Gastroesophageal sphincter (tissue), 4 donors: ENCODE measurements at places on chromosomes 11 and 22. TPM values are rescaled to one million over a fixed set of nuclear protein-coding genes. Genes with fewer than 3 reads are reported as not detected.

- no peak for ATAC-seq
Observed at GRCh38 chr11:33530815-33531214, 169.8 kb downstream of the C11orf91 start.

- ATAC-seq, result no peak
Observed at GRCh38 chr11:130215531-130216220, 56.1 kb downstream of the ST14 start.

GRCh38 chr22:40156001-40156516 is 21.7 kb upstream of the TNRC6B start:
- no peak for ATAC-seq

DNA sequence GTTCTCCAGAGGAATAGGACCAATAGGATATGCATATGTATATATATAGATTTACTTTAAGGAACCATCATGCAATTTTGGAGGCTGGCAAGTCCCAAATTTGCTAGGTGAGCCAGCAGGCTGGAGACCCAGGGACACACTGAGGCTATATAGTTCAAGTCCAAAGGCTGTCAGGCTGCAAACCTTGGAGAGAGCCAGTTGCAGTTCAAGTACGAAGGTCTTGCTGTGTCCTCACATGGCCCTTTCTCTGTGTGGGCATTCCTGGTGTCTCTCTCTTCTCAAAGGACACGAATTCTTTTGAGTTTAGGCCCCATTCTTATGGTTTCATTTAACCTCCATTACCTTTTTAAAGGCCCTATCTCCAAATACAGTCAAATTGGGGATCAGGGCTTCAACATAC is 134.4 kb upstream of the SORL1-AS1 start:
- no peak for ATAC-seq

GRCh38 chr11:69825037-69825834 is 6.0 kb upstream of the FGF3 start:
- no peak for ATAC-seq

GRCh38 chr11:127618721-127619120 is 618.2 kb upstream of the KIRREL3 start:
- no peak for ATAC-seq

GRCh38 chr11:35234460-35235156 is 95.6 kb downstream of the CD44 start:
- no peak for ATAC-seq

- no peak for ATAC-seq
Observed at GRCh38 chr22:27820896-27821866, 19.6 kb upstream of the MN1 start.

- ATAC-seq, result peak; percentile 22
Observed at GRCh38 chr11:76824980-76825725, 35.6 kb upstream of the ACER3 start.

DNA sequence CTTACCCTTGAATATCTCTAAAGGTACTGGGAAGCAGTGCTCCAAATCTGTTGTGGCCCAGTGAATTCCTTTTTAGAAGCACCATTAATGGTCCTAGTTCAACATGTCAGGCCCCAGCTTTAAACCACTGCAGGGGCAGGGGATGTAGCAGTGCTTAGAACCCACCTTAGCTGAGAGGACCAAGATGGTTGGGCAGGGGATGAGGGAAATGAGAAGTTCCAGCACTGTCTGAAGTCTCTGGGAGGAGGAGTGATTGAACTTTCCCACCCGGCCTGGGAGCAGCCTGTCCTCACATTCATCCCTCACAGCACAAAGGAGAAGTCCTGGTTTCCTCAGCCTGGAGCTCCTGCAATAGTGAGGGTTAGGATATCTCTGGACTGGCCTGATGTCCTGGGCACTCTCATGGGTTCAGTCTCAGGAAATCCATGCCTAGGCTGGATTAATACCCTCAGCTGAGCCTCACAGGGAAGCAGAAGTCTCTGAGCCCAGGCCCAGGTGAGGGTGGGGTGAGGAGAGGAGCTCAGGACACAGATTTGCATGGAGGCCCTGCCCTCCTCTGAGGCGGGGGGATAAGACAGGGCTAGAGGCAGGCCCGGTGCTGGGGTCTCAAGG is 28.6 kb upstream of the PRAME start:
- ATAC-seq, result no peak

DNA sequence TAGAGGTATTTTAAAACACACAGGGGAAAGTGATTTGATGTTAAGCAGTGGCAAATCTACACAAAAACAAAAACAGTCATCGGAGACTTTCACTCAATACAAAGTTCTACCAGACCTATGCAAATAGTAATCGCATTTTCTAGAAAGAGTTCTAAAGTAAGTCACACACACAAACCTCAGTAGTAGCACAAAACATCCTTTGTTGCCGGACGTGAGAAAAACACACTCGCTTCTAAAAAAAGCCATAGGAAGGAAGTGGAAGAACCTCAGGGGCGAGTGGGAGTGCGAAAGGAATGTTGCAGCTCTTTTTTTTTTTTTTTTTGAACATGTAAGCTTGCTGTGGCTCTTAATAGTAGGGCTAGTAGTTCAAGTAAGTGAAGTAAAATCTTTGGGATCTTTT is 88.9 kb downstream of the MAML2 start:
- ATAC-seq, result no peak

GRCh38 chr11:60765355-60765754 is 8.7 kb downstream of the MS4A15 start:
- ATAC-seq, result no peak

GRCh38 chr11:62451241-62451621 is 32.4 kb downstream of the SCGB1A1 start:
- no peak for ATAC-seq

DNA sequence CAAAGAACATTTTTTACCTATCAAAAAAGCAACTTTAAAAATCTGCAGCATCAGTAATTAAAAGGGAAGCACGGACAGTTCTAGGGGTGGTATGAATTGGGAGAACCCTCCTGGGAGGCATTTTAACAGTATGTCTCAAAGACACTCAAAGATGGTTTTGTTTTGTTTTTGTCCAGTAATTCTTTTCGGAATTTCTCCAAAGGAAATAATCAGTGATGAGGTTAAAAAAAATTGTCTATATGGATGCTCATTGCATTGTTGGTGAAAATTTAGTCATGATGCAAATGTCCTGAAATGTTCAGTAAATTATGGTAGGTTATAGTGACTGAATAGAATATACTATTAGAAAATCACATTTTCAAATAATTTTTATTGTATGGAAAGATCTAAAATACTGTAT is 115.1 kb downstream of the ATXN10 start:
- ATAC-seq, result no peak

GRCh38 chr11:120209746-120210625 is 846 bp upstream of the OAF start:
- ATAC-seq, result no peak

GRCh38 chr11:41400819-41401382 is 58.6 kb downstream of the LRRC4C start:
- ATAC-seq, result no peak

GRCh38 chr11:15940462-15941205 is 415.7 kb downstream of the SOX6 start:
- ATAC-seq, result no peak

DNA sequence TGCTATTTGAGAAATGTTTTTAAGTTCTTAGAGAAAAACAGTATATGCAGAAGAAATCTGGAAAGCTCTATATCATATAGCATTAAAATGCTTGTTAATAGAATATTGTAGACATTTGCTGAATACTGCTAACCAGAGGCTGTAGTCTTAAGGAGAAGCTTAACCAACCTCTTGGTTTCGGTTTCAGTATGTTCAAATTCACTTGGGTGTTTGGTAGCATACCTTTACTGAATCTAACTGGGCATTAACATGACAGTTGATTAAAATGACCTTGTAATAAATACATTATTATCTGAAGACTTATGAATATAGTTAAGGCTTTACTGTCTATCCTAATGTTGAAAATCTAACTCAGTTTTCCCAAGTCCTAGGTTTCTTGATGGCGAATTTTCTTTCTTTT is 5.4 kb downstream of the PCF11 start:
- no peak for ATAC-seq

GRCh38 chr11:110985547-110985946 is 260.0 kb upstream of the POU2AF2 start:
- ATAC-seq, result no peak

DNA sequence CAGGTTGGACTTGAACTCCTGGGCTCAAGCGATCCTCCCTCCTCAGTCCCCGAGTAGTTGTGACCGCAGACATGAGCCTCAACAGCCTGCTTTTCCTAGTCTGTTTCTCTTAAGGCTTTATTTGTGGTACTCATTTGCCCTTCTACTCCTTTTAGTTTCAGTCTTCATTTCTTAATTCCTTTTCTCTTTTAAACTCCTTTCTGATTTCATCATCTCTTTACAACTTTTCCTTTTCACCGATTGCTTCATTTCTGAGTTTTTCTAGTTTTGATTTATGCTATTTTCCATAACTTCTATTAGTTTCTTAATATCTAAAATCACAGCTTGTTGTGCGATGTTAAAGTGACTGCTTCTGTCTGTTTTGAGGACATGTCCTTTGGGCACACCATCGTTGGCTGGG is 17.3 kb upstream of the MRGPRF start:
- ATAC-seq, result peak; percentile 54

GRCh38 chr11:73074319-73074718 is 67.8 kb downstream of the FCHSD2 start:
- no peak for ATAC-seq

The POTEH gene
- total RNA-seq, result not detected

The OR8G5 gene
- total RNA-seq, result not detected

The CDC42BPG gene
- total RNA-seq, result 0.94 TPM

The MAPK8IP2 gene
- 2.3 TPM for total RNA-seq

The TECTA gene
- total RNA-seq, result 0.78 TPM

The DERL3 gene
- total RNA-seq, result not detected
